T-helper 2 cell (primary cell): ENCODE measurements at places on chromosomes 1 and 21.

GRCh38 chr21:42500736-42501135, 4.7 kb upstream of the RSPH1 start:
- DNase-seq, result no peak

GRCh38 chr21:42694751-42695696, 41.6 kb downstream of the PDE9A start:
- DNase-seq, result no peak

GRCh38 chr1:180898441-180899219, 14.1 kb upstream of the KIAA1614 start:
- no peak for DNase-seq

GRCh38 chr1:168687816-168688215, 41.2 kb downstream of the DPT start:
- no peak for DNase-seq

GRCh38 chr1:159803956-159804689, 2.0 kb downstream of the FCRL6 start:
- no peak for DNase-seq

GRCh38 chr1:46043458-46044017, 88.9 kb downstream of the PIK3R3 start:
- no peak for DNase-seq

DNA sequence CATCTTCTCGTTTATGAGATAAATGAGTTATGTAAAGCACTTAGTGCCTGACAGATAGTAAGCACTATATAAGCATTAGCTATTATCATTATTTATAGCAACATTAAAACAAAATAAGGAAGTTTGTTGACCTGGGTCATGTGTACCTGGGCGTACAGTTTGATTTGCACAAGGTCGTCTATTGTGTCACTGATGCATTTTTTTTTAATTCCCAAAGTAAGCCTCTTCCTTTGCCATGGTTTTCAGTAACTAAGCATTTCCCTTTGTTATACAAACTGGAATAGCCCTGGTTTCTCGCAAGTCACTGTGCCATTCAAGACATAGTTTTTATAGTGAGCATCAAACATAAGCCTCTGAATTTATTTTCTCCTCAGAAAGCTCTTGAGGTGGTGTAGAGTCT, 72.2 kb downstream of the CACHD1 start:
- no peak for DNase-seq

DNA sequence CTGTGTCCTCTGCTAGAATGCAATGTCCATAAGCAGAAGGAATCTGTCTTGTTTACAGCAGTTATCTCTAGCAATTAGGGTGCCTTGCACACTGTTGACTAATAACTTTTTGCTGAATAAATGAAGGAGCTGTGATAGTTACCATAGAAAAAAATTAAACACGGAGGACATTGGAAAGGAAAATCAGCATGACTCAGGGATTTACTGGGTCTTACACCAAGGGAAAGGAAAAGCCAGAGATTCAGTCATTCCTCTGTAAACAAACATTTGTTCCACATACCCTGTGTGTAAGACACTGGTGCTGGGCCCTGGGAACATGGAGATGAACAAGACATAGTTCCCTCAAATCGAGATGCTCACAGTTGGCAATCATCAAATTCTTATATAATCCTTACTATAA, 183.3 kb downstream of the PTGER3 start:
- DNase-seq, result no peak

DNA sequence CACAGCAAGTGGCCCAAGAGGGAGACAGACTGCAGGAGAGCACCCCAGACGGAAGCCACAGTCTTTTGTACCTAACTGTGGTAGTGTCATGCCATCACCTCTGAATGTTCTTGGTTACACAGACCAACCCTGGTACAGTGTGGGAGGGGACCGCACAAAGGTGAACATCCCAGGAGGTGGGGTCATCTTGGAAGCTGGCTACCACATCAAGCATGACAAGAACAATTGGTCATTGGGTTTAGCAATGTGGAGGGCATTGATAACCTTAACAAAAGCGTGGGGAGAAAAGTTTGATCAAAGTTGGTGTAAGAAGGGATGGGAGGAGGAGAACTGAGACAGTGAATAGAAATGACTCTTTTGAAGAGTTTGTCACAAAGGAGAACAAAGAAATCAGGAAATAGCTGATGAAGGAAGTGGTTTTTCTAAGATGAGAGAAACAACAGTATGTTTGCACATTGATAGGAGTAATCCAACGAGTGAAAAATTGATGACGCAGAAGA, 87.1 kb upstream of the CACNA1E start:
- DNase-seq, result no peak

DNA sequence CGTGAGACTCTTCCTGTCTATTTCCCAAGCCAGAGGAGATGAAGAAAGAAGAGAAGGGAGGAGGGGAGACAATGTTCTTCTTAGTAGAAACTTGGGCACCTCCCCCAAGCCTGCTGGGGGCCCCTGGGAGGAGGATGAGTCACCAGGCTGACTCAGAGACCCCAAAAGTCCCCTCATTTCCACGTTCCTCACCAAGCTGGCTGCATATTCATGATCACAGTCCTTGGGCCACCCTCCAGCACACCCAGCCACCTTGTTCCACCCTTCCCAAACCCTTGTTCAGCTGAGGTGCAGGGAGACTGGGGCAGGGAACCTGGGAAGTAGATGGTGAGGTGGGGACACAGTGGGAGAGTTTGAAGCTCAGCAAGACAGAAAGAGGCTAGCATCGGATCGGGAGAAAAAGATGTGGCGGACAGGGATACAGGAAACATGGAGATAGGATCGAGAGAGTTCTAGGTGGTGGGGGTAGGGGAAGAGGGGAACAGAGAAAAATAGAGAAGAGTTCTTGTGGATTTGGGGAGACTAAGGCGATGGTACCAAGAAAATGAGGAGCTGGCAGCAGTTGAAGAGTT, 712 bp downstream of the RAB13 start:
- DNase-seq, result no peak

GRCh38 chr21:42760951-42761751, 107.7 kb downstream of the PDE9A start:
- DNase-seq, result no peak

DNA sequence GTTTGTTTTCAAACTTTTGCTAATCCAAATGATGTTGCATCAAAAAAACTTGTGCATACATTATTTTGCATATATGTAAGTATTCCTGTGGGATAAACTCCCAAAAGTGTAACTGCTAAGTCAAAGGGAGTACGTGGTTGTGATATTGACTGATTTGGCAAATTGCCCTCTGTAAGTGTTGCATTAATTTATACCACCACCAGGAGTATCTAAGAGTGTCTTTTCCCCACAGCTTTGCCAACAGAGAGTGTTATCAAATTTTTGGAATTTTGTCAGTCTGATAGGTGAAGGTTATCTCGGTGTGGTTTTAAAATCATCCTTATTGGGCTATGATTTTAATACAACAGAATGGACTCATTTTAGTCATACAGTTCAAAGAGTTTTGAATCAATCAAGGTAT, 30.1 kb upstream of the PARP1 start:
- no peak for DNase-seq

DNA sequence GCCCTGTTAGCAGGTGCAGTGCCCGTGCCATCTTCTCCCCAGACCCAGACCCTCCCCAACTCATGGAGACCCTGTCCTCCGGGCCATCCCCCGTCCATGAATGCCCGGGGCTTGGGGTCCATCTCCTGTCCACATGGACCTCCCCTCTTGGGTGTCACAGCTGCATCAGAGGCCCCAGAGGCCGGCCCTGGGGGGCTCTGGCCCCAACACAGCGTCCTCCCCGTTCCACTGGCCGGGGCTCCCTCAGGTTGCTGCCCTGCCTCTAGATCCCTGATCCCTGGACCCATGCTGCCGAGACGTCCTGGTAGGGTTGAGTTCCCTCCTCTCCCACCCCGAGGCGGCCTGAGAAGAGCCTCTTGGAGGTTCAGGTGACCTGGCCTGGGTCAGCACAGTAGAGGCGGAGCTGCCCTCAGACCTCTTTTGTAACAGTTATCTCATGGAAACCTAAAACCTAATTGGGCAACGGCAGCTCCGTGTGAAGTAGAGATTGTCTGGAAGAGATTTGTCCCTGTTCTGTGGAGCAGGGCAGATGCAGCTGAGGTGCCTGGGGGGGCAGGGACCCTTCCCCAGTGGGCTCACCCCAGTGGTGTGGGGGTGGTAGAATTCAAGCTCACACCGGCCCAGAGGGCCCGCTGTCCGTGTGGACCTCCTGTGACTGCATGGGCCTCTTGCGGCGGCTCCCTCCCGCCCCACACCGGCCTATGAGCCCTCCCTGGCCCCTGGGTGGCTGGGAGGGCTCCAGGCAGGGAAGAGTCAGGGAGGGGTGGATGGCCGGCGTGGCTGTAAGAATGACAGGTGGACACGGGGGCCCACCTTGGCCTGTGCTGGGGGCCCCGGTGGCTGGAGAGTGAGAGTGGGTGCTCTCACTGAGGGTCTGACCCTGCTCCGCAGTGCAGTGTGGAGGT, 56.1 kb downstream of the SKI start:
- DNase-seq, result no peak

- DNase-seq, result no peak
These were observed 17.6 kb downstream of the OPTC start for GRCh38 chr1:203511513-203511912.

DNA sequence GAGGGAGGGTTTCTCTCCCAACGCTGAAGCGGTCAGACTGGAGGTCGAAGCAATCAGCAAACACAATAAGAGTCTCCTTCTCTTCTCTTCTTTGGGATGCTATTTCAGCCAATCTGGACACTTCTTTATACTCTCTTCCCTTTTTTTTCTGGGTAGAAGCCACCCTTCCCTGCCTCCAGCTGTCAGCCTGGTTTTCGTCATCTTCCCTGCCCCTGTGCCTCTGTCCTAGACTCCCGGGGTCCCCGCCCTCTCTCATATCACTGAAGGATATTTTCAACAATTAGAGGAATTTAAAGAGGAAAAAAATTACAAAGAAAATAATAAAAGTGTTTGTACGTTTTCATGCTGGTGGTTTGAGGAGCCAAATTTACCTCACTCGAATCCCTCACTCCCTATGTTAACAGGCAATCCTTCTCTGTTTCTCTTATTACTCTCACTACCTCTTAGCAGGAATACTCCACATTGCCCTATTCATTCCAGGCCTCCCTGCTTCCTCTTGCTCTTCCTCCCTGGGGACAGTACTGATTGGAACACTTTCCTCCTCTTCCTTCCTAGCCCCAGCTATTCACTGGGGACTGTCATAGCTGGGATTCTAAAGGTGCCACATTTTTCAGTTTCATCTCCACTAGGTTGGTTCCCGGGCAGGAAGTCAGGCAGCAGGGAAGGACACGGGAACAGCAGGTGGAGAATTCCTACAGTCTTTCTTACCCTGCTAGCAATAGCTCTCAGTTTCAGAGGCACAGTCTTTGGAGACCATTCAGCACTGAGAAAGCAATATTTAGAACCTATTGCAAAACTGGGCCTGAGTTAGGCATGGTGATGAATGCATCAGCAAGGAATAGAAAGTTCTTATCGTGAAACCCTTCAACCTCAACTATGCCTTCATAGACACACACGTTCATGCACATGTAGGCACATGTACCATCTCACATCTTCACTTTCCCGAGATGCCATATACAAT, 288.0 kb downstream of the PBX1 start:
- DNase-seq, result no peak

- DNase-seq, result no peak
These were observed 172.7 kb downstream of the CRB1 start for GRCh38 chr1:197440715-197441114.

DNA sequence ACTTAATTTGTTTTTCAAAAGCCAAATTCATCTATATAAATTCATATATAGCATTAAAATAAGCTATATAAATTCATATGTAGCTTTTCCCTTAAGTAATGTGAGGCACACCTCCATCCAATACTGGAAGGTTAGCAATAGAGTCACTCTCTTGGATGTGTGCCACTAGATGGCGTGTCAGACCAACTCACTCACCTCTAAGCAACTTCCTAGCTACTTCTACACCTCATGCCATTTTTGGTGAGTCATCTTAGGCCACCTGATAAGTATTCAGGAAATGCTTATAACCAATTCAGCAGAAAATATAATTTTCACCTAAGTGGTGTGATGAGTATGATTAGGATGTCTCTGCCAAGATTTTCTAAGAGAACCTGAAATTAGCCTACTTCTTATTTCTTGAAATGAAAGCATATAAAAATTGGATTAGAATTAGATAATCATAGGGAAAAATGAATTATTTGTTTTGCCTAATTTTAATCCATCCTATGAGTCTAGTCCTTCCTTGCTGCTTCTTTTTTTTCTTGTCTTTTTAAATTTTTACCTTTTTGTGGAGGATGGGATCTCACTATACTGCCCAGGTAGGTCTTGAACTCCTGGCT, 34.4 kb upstream of the TADA1 start:
- DNase-seq, result peak; percentile 59
